RWPE1 (cell line): ENCODE measurements at places on chromosomes 3 and 15.

GRCh38 chr3:56789076-56789475, 12.7 kb downstream of the ARHGEF3 start:
- DNase-seq, result no peak

DNA sequence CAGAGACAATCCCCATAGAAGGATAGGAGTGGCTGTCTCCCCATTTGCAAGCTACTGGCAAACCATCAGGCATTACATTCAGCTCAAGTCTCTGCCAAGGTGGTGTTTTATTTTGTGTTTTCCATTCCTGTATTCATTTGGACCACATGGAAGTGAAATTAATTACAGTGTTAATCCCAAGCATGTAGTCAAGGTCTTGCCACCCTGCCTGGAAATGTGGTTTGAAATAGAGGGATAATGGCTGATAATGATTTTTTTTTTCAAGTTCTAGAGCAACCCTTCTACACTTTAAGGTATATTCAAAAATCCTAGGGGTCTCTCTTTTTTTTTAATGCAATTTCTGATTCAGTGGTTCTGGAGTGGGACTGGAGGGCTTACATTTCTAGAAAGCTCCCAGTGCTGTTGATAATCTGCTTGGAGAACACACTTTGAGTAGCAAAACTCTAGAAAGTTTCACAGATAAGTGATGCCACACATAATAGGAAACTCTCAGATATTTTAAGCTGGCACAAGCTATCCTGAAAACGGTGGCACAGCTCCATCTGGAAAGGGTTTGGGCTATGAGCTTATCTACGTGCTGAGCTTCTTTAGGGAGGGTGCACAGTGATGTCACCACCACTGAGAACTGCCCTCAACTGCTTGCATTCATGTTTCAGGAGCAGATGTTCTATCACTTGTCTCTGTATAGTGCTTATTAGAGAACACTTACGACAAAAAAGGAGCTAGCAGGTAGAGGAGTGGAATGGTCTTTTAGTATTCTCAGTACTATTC, 140.1 kb upstream of the IL12A start:
- no peak for DNase-seq

DNA sequence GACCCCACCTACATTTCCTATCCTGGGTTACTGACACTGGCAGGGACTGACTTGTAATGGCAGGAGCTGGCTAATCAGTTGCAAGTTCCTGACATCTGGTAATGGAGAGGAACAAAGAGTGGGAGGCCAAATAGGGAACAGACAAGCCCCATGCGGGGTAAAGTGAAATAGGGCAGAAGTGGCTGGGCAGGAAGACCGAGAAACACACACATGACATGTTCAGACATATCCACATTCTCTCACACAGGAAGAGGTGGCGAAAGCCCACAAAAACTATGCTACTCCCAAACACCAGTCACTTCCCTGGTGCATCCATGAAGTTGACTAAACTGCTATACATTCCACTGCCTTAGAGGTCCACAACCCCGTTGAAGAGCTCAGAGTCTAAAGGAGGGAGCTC, 394.1 kb upstream of the TBL1XR1 start:
- DNase-seq, result peak; percentile 69

GRCh38 chr15:76059320-76060117, at the start of gene TMEM266:
TMEM266 (plus strand) TSS chr15:76059985; CDS start chr15:76134264, 74,279 bp downstream.
- DNase-seq, result peak; percentile 57

DNA sequence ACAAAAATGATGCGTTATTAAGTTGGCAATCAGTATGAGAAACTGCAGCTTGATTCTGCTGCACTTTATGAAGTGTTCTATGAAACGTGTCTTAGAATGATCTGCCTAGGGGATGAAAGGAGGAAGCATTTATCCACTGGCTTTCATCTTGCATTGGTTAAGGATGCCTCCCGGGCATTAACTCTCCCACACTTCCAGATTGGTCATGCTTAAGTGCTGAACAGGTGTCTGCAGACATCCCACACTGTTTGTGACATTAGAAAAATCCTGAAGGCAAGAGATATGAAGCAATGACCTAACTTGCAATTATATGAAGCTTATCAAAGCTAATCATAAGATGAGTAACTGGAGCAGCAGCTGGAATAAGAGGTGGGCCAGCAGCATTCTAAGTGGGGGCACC, 437.3 kb downstream of the NSUN3 start:
- no peak for DNase-seq

DNA sequence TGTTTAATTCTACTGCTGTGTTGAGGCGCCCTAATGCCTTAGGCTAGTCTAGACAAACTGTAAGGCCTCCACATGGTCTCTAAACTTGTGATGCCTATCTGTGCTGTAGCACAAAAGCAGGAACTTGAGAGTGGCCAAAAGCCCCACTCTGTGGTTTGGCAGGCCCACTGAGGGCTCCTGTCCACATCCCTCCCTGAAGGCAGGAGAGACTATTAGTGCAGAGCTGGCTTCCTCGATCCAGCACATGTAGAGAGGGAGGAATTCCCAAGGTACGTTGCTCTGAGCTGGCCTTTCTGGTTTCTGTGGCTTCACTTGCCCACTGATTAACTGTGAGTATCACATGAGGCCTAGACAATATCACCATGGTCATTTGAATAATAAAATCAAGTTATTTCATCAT, 90.6 kb downstream of the POLR2M start:
- DNase-seq, result no peak

GRCh38 chr15:57741089-57741488, 34.6 kb downstream of the POLR2M start:
- no peak for DNase-seq

DNA sequence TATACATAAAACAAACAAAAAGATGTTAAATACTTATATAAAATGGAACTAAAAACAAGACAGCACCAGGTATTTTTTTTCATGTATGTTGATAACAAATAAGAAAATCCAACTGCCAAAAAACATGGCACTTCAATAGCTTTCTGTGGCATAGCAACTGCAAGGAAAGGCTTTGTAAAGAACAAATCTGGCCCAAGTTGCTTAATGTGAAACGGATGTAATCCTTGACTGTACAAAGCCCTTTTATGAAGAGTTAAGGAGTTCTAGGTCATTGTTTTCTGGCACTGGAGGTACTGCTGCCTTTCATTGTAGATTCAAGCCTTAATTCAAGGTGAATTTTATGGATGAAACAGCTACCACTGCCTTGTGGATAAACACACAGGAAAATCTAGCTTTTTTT, 68.8 kb upstream of the SLC12A8 start:
- no peak for DNase-seq

- DNase-seq, result no peak
Observed at GRCh38 chr3:156802821-156803606, 23.1 kb upstream of the LEKR1 start.

DNA sequence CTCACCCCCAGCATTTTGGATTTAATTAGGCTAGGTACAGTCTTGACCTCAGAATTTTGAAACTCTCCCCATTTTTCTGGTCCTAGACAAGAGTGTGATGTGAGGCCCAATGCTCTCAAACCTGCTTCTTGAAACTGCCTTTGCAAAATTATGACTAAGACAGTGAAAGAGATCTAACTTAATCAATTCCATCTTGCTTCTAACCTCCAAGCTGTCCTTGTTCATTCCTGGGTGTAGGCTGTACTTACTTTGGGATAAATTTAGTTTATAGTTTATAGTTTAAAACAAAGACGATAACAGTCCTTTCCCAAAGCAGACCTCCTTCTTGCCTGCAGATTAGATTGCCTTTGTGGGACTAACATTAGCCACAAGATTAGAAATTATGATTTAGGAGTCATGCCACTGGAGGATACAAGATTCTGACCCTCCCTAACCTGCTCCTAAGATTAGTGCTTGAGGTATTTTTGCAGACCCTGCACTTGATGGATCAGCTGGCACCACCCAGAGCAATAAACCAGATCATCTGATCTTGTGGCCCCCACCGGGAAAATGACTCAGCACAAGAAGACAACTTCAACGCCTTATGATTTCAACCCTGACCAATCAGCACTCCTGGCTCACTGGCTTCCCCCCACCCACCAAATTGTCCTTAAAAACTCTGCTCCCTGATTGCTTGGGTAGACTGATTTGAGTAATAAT, 59.6 kb downstream of the CD200R1L start:
- no peak for DNase-seq

- DNase-seq, result no peak
Observed at GRCh38 chr15:88874684-88875083, 20.7 kb downstream of the HAPLN3 start.

- no peak for DNase-seq
Observed at GRCh38 chr3:101828691-101829436, 20.4 kb upstream of the NFKBIZ start.

- DNase-seq, result peak; percentile 84
Observed at GRCh38 chr15:99016680-99017321, 9.2 kb upstream of the PGPEP1L start.

DNA sequence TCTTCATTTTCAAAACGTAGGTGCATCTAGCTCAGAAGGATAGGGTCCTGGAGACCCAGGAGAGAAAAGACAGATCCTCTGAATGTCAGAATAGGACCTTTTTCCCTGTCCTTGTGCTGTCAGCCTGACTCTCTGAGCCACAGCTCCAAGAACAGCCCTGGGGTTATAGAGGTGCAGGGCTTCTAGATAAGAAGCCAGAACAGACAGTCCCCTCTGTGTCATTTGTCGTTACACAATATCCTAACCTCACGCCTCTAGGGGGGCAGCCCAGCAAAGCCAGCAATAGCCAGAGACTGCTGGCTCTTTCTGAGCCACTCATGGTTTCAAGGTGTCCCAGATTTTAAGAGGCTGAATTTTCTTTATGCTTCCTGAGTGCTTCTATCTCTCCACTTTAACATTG, 153.2 kb upstream of the THBS1 start:
- no peak for DNase-seq

- DNase-seq, result no peak
Observed at GRCh38 chr3:63685340-63685739, 32.9 kb downstream of the SNTN start.

DNA sequence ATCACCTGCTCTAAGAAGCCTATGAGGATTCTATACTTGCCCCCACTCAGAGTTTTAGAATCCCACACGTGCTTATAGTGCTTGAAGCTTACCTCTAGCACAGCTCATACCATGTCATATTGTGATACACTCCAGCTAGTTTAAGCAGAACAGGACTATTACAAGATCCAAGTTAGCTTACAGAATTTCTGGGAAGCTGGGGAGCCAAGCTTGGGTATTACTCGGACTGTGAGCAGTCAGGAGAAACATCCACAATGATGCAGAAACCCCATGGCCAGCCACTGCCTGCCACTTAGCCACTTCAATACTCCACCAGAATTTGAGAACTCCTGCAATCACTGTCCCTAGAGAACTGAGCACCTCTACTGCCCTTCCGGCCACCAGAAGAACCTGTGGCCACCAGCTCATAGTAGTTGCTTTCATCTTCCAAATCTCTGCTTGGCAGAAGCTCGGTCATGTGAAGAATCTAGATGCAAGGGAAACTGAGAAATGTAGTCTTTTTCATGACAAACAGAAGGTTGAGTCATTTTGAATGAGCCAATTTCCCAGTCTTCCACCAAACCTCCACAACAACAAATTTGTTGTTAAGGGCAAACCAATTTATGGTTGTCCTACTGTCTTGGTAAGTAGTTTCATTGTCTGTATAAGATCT, 27.7 kb upstream of the SSR3 start:
- DNase-seq, result no peak

- no peak for DNase-seq
Observed at GRCh38 chr15:67004142-67004541, 61.3 kb upstream of the SMAD3 start.

DNA sequence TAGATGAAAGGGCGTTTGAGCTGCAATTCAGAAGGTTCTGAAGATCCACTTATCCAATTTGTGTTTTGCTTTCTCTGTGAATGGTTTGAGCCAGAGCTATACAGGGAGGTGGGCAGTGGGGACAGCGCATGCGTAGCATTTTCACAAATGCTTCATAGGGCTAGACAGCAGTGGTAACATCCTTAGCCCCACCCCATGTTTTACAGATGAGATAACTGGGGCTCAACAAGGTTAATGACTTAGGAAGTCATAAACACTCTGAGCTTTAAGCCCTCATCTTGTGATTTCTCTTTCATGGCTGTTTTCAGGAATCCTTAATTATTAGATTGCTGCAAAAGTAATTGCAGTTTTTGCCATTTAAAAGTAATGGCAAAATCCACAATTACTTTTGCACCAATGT, 408.7 kb downstream of the IL5RA start:
- DNase-seq, result no peak

DNA sequence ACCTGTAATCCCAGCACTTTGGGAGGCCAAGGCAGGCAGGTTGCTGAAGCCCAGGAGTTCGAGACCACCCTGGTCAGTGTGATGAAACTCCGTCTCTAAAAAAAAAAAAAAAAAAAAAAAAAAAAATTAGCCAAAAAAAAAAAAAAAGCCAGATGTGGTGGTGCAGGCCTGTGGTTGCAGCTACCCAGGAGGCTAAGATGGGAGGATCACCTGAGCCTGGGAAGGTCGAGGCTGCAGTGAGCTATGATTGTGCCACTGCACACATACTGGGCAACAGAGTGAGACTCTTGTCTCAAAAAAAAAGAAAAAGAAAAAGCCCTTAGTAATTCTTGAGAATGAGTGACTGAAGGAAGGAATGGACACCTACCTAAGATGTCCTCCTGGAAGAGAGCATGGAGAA, 105.1 kb downstream of the VGLL4 start:
- DNase-seq, result no peak

- DNase-seq, result no peak
Observed at GRCh38 chr3:140234256-140234655, 299.3 kb downstream of the CLSTN2 start.

DNA sequence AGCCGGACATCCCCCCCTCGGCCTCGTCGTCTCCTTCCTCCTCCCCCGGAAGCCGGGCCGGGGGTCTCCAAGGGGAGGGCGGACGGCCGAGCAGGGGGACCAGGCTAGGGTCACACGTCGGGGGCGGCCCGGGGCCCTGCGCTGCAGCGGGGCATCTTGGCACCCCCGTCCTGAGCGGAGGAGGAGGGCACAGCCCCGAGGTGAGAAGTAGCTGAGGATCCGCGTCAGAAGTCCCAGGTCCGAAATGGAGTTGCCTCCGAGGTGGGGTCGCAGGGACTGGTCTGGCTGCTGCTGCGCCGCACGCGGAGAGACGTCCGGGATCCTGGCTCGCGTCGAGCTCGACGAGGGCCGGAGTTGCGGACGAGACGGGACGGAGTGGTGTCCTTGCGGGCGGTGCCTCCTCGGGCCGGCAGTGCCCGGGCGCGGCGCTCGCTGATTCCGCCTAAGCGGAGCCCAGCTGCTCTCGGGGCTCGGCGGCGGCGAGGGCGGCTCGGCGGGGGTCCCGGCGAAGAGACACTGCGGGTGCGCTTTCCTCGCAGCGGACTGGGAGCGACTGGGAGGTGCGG, at the start of gene ADCY5:
ADCY5 (minus strand) TSS at position 555 of the 566 bp plus-strand sequence; CDS start at position 10, 545 bp downstream.
- DNase-seq, result no peak

GRCh38 chr3:59809710-59810444, 760.1 kb upstream of the CFAP20DC start:
- DNase-seq, result peak; percentile 20

- no peak for DNase-seq
Observed at GRCh38 chr3:107430996-107431245, 53.7 kb downstream of the CCDC54 start.

DNA sequence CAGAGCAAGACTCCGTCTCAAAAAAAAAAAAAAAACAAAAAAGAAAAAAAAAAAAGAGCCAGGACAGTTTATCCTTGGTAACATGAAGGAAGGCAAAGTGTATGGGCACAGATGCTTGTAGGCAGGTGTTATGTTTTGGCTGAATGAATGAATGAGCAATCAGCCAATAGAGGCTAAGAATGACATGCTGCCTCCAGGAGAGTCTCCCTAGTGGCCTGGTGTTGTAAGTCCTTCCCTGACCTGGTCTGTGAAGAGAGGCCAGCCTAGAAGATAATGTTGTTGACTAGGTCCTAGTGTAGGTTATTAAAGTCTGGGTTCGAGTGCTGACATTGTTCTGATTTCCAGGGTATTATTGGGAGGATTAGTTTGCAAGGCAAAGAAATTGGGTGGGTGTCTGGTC, 24.9 kb downstream of the GYG1 start:
- no peak for DNase-seq
